ENCODE measurements at places on chromosomes 3 and 15.

DNA sequence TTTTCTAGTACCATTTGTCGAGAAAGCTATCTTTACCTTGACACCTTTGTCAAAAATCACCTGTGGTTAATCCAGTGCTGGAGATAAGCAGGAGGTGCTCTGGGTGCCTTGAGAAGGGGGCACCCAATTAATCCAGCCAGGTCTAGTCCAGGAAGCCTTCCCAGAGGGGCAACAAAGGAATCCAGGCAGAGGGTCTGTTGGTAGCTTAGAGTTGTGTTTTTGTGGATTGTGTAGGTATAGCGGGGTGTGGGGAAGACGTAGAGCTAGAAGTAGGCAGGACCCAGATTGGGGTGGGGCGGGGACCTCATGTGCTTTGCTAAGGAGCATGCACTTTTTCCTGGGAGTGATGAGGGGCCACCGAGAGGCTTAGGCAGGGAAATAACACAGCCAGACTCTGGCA lies 6.0 kb upstream of the PIGZ start:
- no peak for DNase-seq

DNA sequence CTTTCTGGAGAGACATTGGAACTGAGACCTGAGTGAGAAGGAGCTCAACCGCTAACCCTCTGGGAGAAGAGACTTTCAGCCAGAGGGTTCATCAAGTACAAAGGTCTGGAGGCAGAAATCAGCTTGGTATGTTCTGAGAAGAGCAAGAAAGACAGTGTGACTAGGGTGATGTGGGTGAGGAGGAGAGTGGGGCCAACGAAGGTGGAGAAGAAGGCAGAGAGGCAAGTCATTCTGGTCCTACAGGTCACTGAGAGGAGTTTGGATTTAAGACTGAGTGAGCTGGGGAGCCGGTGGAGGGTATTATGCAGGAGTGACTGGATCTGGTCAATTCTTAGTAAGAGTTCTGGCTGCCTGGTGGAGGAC lies 12.2 kb downstream of the XIRP1 start:
- DNase-seq: no peak

- no peak for DNase-seq
Observed at GRCh38 chr3:9129365-9129764, 120.1 kb downstream of the SRGAP3 start.

DNA sequence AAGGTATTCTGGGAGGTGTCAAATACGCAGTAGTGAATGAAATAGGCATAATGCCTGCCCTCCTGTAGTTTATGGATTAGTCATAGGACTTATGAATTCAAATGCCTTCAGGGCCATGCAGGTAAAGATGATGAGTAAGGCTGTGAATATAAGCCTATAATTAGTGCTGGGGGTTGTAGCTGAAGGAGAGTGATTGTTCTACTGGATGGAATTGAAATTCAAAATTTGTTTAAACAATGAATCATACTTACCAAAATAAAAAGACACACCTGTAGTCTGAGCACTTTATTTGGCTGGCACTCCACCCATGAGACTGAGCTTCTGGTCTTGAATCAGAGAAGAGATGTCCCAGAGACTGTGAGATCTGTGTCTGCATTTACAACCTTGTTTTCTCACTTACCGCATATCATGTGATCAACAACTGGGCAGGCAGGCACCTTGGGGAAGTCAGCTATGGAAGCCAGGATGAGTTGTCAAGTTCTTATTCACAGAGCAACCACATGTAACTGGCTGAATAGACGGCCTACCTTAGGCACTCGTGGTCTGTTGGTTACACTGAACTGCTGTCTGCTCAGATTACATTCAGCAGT lies 291.8 kb downstream of the NAALADL2 start:
- DNase-seq: no peak

DNA sequence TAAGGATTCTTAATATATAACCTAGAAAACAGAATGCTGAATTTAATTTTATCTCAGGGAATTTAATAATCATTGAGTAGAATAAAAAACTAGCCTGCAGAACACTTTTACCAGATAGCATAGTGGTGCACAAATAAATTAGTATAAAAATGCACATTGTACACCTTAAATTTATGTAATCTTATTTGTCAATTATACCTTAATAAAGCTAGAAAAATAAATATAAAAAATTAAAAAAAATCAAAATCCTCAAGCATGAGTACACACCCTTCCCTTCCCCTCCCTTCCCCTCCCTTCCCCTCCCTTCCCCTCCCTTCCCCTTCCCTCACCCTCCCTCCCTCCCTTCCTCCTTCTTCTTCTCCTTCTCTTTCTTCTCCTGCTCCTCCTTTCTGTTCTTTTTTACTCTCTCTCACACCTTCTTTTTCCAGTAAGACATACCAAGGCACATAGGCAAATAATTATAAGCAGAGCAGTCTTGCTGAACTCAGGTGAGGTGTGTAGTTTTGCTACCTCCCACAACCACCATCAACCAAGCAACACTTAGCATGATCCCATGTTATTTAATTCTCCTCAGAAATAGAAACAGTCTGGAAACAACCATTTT lies 1395.0 kb downstream of the ZPLD1 start:
- DNase-seq: no peak

- DNase-seq: no peak
Observed at GRCh38 chr3:63467392-63467791, 185.1 kb upstream of the SNTN start.

- no peak for DNase-seq
Observed at GRCh38 chr3:21839592-21839991, 88.6 kb upstream of the ZNF385D start.

DNA sequence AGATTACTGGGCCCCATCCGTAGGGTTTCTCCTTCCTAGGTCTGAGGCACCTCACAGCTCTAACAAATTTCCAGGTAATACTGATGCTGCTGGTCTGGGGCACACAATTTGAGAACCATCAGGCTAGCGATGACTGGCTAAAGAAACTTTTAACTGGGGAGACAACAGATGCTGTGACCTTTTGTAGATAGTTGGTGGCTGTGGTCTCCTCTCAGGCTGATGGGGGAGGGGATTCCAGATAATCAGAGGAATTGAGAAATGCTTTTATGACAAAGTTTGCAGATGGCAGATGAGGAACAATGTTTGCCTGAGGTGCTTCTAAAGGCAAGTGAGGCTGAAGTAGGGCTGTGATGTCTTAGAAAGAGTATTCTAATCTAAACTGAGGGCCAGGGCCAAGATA lies 13.8 kb upstream of the CCR9 start:
- no peak for DNase-seq

DNA sequence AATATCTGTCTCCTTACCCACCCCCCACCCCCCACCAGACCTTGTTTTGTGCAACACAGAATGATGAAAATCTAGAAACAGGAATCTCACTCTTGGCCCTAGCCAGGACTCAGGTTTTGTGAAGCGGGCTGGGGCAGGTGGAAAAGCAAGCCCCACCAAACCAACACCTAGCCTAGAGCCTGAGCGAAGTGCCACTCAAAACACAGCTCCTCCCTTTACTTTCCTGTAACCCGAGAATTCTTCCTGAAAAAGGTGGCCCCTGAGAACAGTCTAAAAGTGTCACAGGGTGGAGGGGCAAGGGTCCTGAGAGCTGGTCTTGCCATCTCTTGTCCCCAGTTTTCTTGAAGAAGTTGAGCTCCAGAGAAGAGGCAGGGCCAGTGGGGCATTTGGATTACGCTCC lies 17.4 kb upstream of the RPUSD3 start:
- no peak for DNase-seq

- peak; percentile 78 for DNase-seq
Observed at GRCh38 chr15:78131295-78132061, at the start of gene CIB2. Gene CIB2 (minus strand): TSS chr15:78131445. CDS start chr15:78131215, 230 bp downstream.

DNA sequence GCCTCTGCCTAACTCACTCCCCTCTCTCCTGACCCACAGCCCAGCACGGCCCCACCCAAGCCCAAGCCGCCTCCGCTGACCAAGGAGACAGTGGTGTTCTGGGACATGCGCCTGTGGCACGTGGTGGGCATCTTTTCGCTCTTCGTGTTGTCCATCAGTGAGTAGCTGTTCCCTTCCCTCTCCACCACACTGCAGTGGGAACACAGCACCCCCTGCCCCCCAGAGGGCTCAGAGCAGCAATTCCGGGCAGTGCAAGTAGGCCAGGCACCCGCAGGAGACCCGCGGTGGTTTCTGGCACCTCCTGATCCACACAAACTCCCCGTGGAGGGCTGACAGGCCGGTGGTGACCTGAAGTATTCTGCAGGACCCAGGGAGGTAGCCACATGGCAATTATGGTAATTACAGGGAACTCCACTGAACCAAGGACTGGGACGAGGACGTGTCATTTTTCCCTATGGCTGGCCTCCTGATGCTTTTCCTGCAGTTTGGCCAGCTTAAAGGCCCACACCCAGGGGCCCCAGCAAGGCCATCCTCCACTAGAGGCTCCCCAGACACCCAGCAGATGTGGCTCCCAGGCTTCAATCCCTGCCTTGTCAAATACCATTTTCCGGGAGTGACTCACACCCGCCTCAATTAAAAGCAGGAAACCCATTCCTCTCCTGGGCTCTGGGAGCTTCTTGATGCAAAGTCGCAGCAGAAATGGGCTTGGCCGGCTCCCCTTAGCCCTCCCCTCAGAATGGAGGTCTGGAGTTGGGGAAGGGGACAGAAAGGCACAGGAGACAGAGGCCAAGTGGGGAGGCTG lies 4.8 kb downstream of the TMIE start:
- DNase-seq: peak; percentile 10

DNA sequence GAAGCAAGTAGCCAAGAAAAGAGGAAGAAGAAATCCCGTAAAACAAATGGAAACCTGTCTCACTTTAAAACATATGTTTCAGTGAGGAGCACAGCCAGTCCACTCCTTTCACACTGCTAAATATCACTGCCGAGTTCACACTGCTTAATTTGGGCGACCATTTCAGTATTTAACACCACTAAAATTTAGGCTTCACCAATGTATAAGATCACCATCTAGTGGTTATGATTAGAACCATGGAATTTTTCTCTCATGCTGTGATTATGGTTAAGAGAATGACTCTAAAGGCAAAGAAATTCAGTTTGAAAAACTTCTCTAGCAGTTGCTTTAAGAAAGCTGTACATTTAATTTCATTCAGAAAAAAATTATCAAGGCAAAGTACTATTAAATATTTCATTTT lies 16.6 kb downstream of the SLC4A7 start:
- no peak for DNase-seq

- DNase-seq: peak; percentile 55
Observed at GRCh38 chr3:37993820-37994638, 3.4 kb downstream of the VILL start.

- no peak for DNase-seq
Observed at GRCh38 chr15:84634228-84634837, 19.8 kb downstream of the WDR73 start.

GRCh38 chr15:71934446-71934845 lies 124.1 kb downstream of the NR2E3 start:
- DNase-seq: no peak

GRCh38 chr3:16313886-16314645 lies 49.1 kb downstream of the OXNAD1 start:
- DNase-seq: no peak

GRCh38 chr15:99328106-99329072 lies 77.1 kb downstream of the LRRC28 start:
- no peak for DNase-seq

DNA sequence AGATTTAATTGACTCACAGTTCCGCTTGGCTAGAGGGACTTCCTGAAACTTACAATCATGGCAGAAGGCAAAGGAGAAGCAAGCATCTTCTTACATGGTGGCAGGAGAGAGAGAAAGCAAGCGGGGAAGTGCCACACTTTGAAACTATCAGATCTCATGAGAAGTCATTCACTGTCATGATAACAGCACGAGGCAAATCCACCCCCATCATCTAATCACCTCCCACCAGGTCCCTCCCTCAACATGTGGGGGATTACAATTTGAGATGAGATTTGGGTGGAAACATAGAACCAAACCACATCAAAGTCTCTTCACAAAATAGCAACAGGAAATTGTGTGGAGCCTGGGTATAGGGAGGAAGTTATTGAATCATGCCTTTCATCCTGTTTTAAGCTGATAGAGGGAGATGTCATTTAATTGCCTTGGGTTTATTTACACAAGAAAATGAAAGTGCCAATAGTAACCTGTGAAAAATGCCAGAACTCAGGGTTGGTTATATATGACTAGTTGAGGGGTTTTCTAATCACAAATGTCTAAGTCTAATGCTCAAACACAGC lies 624.8 kb upstream of the LMCD1 start:
- DNase-seq: peak; percentile 37

Measured in activated CD8-positive, alpha-beta memory T cell treated with anti-CD3 and anti-CD28 coated beads, Interleukin-2, amount 50 U/mL, for 4 hours (primary cell).